ENCODE measurements at places on chromosomes 3 and 15.

GRCh38 chr15:90259524-90259923 is 5.9 kb upstream of the NGRN start:
- no peak for DNase-seq

DNA sequence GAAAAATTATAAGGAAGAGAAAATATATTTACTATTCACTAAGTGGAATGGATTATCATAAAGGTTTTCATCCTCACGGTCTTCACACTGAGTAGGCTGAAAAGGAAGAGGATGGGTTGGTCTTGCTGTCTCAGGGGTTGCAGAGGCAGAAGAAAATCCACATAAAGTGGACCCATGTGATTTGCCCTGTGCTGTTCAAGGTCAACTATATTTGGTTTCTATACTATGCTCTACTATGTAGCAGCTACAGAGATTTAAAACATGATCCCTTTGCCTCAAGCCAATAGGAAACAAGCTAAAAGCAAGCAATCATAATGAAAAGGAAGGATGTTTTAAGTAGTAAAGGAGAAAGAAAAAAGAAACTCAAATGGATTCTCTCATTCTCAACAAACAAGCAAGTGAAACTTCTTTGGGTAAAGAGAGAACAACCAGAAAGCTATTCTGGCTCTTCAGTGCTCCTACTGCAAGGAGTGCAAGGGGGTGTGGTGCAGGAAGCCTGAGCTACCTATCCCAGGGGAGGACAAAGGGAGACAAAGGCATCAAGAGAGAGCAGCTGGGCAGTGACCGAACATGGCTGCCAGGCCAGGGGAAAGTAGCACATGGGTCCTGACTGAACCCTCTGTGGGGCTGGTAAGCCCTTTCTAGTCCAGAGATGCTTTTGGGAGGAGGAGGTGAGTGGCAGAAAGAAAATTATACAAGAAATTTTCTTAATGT is 35.9 kb downstream of the SFMBT1 start:
- no peak for DNase-seq

DNA sequence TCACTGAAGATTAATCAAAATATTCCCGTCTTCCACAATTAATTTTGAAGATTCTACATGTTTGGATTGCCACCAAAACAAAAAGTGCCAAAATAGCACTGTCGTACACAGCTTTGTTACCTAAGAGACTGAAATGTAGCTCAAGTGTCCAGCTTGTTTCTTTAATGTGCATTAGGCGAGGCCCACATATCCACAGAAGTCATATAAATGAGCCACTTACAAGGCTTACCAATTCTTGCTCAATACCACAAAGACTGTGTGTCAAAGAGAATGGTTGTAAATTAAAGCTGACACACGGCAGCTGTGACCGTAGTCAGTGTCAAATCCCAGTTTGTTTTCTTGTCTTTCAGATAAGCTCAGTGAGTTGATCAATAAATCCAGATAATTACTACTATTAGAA is 639.4 kb upstream of the TBL1XR1 start:
- no peak for DNase-seq

GRCh38 chr3:45739991-45740390 is 50.8 kb downstream of the SACM1L start:
- DNase-seq = no peak

GRCh38 chr3:194443901-194444300 is 42.9 kb downstream of the ATP13A3 start:
- no peak for DNase-seq

GRCh38 chr3:173870976-173871375 is 473.4 kb downstream of the NLGN1 start:
- DNase-seq = no peak

DNA sequence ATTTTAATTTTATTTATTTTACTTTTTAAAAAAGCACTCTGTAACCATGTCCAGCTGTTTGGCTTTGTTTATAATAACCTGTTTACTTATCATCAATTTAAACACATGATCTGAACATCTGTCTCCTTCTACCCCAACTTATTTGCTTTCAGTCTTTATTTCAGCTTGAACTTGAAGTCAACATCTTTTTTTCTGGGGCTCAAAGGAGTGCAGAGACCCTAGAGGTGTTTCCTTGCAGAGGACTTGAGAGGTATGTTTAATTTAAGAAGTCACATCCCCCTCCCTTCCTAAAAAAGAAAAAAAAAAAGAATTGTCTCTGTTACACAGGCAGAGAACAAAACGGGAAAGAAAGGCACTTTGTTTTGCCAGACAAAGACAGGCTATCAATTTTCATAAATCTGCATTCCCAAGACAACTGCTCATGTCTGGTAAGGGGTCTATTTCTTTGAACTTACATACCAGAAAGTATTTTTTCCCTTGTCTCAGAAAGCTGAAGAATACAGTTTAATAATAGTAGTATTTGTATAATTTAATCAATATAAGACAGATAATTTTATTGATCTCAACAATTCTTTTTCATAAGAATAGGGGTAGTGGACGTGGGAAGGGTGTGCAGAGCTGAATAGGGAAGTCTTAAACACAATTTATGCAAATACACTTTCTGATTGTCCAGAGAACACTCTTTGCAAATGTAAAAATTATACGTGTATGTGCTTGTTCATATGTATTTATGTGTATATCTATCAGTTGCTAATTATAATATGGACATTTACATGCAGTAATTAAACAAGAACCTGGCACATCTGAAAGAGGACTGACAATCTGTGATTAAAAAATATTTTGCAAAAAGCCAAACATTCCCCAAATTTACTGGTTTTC is 109.7 kb upstream of the PDZRN3 start:
- DNase-seq = no peak

GRCh38 chr15:29522373-29523276 is 253.0 kb upstream of the NSMCE3 start:
- DNase-seq = no peak

DNA sequence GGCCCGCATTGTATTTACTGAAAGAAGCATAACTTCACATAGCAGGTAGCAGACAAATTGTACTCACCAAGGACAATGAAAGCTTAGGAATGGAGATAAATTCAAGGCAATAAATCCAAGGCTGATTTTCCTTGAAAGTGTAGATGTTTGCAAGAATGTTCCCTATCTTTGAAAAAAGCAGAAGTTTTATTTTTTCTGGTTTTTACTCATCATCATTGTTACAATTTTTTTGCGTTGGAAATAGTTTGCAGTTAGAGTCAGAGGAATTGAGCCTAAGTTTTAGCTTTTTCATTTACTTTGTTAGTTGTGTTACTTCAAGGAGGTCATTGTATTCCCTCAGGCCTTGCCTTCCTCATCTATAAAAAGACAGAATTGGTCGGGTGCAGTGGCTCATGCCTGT is 213.9 kb upstream of the TBL1XR1 start:
- DNase-seq = no peak

GRCh38 chr3:20108869-20109268 is 68.6 kb downstream of the KAT2B start:
- no peak for DNase-seq

- no peak for DNase-seq
Measured at GRCh38 chr3:197224034-197224444, 74.4 kb downstream of the DLG1 start.

DNA sequence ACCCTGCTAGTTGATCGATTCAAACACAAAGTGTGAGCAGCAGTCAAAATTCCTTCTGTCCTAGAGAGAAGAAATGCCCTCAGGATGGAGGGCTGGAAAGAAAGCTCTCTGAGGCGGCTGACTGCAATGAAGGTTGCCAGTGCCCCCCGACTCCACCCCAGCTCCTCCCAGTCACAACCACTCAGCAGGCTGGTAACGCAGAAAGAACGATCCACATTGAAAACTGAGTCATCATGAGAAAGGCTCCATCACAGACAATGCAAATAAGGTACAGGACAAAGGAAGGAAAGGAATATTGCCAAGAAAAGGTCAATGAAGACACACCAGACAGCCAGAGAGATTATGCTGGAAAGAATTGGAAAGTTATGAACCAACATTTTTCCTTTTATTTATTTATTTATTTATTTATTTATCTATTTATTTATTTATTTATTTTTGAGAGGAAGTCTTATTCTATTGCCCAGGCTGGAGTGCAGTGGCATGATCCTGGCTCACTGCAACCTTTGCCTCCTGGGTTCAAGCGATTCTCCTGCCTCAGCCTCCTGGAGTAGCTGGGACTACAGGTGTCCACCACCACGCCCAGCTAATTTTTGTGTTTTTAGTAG is 17.4 kb upstream of the VGLL4 start:
- no peak for DNase-seq

- no peak for DNase-seq
Measured at GRCh38 chr3:90241481-90241880, 1134.1 kb downstream of the EPHA3 start.

All from stimulated activated CD4-positive, alpha-beta T cell treated with anti-CD3 and anti-CD28 coated beads, Interleukin-2, amount 100 ng/mL, for 4 hours (primary cell).